ENCODE measurements at places on chromosomes 3 and 15.

- DNase-seq, result no peak
Measured at GRCh38 chr3:106482451-106482850, 613.6 kb upstream of the CBLB start.

GRCh38 chr3:168996622-168997021 lies 666.9 kb downstream of the MECOM start:
- no peak for DNase-seq

DNA sequence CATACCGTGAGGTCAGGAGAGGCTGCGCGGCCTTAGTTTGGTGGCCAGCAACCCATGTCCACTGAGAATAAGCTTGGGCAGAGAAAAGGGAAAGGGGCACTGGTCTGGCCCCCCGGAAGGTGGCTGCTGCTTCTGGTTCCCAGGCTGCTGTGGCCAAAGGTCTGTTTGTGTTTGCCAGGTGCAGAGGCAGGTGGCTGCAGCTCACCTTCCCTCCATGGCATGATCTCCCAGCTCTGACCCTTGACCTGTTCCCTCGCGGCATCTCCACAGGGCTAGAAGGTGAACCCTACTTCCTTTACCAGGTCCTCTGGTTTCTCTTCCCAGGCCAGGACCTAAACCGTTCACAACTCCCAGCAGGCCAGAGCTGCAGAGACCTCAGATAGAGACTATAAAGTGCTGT lies 13.8 kb downstream of the VPS18 start:
- DNase-seq, result peak; percentile 72

DNA sequence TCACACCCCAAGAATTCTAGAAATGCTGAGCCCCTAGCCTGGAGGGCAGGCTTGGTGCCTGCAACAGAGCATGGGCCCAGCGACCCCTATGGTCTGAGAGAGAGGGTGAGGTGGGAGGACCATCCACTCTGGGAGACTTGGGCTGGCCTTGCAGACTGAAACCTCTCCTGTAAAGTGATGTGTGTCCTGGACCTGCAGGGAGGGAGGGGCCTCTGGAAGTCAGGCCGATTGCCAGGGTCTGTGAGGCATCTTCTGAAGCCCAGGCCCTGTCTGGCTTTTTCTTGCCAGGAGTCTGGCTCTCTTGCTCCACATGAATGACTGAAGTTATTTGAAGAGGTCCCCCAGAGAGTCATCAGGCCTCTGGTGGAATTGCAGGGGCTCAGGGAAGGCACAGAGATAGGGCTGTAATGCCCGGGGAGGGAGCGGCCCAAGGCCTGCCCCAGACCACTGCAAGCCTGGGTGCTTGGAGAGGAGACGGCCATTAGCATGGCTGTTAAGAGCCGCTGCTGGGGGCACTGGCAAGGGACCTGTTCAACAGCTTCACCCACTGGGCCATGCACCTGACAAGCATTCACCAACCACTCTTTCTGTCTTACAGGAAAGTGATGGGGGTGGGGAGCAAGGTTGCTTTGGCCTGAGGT lies 56.0 kb upstream of the CHRNA7 start:
- DNase-seq, result no peak

DNA sequence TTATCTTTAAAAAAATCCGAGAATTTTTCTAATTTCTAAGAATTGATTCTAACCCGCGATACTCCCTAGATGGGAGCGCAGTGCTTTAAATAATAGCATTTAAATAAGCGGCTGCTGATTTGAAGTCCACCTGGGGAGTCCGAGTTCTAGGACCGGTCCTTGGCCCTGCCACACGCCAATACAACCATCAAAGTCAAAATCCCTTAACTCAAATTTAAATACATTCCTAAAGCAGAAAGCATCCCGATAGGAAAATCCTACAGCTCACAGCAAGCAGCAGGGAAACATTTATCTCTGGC lies 508 bp upstream of the ECT2 start:
- peak; percentile 76 for DNase-seq

DNA sequence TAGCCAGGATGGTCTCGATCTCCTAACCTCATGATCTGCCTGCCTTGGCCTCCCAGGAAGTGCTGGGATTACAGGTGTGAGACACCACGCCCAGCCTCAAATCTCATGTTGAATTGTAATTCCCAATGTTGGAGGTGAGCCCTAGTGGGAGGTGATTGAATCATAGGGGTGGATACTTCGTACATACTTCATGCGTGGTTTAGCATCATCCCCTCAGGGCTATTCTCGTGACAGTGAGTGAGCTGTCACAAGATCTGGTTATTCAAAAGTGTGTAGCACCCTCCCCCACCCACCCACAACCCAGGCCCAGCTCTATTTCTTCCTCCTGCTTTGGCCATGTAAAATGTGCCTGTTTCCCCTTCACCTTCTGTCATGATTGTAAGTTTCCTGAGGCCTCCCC lies 236.9 kb upstream of the IL12A start:
- DNase-seq, result no peak

DNA sequence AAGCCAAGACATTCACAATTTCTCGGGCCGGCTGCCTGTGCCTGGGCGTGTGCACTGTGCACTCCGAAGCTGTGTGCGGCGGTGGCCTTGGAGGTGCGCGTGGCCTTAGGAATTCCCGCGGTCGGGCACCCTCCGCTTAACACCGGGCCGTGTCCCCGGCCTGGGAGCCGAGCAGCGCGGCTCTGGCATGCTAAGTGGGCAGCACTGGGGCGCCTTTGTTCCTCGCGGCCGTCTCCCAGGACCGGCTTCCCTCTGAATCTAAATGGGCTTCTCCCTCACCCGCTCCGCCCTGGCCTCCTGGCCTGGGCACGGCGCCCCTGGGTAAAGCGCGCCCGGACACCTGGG lies 498 bp upstream of the ARNT2 start:
- peak; percentile 65 for DNase-seq

DNA sequence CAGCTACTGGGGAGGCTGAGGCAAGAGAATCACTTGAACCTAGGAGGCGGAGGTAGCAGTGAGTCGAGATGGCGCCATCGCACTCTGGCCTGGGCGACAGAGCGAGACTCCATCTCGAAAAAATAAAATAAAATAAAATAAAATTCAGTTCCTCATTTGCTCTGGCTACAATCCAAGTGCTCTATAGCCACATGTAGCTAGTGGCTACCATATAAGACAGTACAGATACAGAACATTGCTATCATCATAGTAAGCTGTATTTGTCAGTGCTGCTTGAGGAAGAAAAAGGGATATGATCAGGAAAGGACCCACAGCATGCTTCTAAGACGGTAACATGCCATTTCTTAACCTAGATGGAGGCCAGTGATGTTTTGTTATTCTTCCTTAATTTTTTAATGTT lies 88.7 kb upstream of the CDAN1 start:
- DNase-seq, result no peak

GRCh38 chr3:124492824-124493223 lies 237.4 kb upstream of the UMPS start:
- DNase-seq, result peak; percentile 93

DNA sequence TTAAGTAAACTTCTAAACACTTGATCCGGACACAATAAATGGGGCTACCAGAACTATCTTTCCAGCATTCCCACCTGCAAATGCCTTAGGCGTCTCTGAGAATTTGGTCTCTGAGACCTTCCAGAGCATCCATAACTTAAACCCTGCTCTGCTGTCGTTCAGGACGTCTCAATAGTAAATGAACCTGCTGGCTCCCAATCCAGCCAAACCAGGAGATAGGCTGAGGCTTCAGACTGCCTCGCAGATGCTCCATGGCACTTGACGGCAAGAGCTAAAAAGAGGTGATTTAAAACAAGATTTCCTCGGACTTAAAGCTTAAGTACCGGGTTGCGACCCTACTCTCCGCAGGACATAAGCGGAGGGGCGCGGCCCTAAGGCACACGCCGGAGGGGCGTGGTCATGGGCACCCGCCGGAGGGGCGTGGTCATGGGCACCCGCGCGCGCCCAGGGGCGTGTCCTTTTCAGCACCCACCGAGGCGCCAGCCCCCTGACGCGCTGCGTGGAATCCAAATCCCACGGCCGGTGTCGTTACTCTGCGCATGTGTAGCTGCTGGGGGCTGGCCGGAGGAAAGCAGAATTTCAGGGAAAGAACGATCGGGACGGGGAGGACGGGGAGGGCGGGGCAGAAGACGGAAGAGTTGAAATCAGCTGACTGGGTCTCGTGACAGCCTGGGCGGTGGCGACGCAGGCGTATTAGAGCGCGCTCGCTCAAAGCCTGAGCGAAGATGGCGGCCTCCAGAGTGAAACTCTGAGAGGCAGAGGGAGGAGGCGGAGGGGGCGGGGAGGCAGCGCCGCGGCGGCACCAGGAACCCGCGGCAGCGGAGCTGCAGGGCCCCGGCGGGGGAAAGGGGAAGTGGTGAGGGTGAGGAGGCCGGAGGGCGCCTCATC lies at the start of gene DNAJC13:
TSS of gene DNAJC13 (plus strand) at position 696 of the 888 bp plus-strand sequence. CDS start 17,049 bp downstream, outside the sequence.
- peak; percentile 95 for DNase-seq

DNA sequence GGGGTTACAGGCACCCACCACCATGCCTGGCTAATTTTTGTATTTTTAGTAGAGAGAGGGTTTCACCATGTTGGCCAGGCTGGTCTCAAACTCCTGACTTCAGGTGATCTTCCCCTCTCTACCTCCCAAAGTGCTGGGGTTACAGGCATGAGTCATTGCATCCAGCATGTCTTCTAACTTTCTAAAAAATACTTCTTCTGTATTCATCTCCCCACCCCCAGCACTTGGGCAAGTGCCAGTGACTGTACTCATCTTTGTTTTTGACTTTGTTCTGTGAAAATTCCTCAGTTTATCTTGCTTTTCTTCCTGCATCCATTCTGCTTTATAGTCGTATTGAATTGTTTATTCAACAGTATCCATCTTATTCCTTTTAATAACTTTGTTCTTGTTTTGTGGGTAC lies 47.6 kb downstream of the ARIH1 start:
- no peak for DNase-seq

- DNase-seq, result no peak
Measured at GRCh38 chr3:149593418-149594160, 64.2 kb downstream of the WWTR1 start.

DNA sequence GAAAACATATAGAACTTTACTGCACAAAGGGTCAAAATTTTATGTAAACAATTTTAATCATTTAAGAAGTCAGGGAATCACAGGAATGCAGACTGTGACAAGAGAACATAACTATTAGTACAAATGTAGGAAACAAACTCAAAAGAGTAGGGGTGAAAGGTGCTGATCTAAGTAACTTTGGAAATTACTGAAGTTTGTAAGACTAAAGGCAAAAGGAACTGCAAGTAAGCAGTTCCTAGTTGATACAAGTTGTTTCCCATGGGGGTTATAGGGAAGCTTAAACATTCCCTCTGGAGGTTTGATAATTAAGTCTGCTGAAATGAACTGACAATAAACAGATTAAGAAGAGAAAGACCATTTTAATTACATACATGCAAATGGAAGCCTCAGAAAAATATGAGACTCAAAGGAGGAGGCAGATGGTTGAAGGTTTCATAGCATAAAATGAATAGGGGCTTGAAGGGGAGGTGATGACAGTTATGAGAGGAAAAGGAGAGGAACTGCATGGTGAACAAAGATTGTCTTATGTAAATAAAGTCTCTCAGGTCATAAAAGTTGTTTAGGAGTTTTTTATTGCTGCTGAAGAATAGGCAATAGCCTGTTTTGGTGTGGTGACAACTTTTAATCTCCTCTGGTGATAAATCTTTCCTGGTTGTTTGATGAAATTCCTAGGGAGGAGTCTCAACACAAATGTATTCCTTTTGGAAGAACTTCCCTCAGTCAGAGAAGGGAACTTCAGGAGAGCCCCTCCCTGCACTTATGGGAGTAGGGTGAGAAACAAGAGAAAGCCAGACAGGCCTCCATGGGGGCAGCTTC lies 17.1 kb downstream of the SETMAR start:
- no peak for DNase-seq

GRCh38 chr3:139301183-139301582 lies 42.6 kb upstream of the MRPS22 start:
- DNase-seq, result no peak

DNA sequence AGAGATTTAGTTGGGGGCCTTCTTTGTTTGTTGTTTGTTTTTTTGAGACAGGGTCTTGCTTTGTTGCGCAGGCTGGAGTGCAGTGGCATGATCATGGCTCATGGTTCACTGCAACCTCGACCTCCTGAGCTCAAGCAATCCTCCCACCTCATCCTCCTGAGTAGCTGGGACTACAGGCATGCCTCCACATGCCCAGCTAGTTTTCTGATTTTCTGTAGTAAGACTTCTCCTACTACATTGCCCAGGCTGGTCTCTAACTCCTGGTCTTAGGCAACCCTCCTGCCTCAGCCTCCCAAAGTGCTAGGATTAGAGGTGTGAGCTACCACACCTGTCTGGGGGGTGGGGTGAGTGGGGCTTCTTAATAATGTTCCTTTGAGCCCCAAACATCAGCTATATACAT lies 148.3 kb upstream of the ADAMTS9 start:
- DNase-seq, result no peak

- DNase-seq, result no peak
Measured at GRCh38 chr15:36469311-36469966, 110.0 kb upstream of the CDIN1 start.

DNA sequence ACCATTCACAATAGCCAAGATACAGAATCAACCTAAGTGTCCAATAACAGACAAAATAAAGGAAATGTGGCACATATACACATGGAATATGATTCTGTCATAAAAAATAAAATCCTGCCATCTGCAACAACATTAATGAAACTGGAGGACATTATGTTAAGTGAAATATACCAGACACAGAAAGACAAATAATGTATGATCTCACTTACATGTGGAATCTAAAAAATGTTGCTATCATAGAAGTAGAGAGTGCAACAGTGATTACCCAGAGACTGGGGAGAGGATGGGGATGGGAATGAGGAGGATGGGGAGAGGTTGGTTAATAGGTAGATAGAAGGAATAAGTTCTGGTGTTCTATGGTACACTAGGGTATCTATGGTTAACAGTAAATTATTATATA lies 28.7 kb downstream of the MRPL3 start:
- DNase-seq, result no peak

GRCh38 chr15:99819981-99820718 lies 86.9 kb upstream of the LYSMD4 start:
- DNase-seq, result no peak

DNA sequence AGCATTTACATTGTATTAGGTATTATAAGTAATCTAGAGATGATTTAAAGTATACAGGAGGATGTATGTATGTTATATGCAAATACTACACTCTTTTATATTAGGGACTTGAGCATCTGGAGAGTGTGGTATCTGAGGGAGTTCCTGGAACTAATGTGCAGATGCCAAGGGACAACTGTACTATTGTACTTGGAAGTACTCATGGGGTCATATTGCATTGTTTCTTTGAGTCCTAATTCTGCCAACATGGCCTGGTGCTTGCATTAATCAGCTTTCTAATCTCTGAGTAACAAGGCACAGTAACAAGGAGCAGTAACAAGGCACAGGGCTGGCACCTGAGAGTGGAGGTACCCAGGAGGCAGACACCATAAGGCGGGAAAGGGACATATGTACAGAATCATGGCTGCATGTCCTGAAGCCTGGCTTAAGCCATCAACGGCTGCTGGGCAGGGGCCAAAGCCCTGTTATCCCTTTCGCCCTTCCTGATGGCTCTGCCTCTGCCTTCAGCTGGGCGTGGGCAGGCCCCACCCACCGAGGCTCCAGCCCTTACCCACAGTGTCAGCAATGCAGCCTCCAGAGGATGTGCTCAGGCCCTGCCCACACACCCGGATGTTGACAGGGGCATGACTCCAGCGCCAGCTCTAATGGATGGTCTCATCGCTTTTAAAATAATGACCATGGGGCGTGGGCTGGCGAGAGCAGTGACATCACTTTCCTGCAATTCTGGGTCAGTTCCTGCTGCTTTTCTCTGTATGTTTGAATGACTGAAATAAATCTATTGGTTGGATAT lies 22.9 kb downstream of the CEMIP start:
- no peak for DNase-seq

Measured in DMS53 (cell line).